ENCODE measurements at places on chromosomes 2 and 18. TPM values are rescaled to one million over a fixed set of nuclear protein-coding genes. Genes with fewer than 3 reads are reported as not detected.
A peak's percentile ranks its signal among the peaks of the same experiment; 100 is the strongest.

DNA sequence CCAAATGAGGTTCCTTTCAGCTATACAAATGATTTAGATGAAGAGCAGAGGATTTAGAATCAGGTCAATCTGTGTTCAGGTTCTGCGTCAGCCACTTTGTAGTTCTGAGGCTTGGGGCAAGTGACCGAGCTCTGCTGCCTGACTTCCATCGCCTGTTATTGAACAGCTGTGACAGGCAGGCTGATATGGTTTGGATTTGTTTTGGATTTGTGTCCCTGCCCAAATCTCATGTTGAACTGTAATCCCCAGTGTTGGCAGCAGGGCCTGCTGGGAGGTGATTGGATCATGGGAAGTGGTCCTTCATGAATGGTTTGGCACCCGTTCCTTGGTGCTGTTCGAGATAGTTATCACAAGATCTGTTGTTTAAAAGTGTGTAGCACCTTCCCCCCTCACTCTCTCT lies 18.6 kb downstream of the TYMS start:
- DNase-seq, result no peak

GRCh38 chr2:3789256-3789655 lies 85.9 kb downstream of the DCDC2C start:
- peak; percentile 53 for DNase-seq

DNA sequence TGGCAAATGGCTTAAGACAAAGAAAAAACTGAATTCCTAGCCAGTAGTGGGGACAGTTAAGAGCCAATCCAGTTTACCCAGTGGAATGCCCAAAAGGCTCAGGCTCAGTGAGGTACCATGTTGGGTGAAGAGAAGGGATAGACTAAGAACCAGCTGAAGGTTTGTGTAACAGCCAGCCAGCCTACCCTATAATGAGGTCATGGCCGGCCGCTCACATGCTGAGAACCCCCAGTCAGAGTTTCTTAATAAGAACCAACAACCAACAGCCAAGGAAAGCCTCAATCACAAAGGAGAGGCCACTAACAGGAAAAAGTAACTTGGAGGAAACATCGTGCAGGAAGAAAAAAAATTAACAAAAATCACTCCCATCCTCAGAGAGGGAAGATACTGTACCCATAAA lies 25.4 kb upstream of the DUSP2 start:
- no peak for DNase-seq

DNA sequence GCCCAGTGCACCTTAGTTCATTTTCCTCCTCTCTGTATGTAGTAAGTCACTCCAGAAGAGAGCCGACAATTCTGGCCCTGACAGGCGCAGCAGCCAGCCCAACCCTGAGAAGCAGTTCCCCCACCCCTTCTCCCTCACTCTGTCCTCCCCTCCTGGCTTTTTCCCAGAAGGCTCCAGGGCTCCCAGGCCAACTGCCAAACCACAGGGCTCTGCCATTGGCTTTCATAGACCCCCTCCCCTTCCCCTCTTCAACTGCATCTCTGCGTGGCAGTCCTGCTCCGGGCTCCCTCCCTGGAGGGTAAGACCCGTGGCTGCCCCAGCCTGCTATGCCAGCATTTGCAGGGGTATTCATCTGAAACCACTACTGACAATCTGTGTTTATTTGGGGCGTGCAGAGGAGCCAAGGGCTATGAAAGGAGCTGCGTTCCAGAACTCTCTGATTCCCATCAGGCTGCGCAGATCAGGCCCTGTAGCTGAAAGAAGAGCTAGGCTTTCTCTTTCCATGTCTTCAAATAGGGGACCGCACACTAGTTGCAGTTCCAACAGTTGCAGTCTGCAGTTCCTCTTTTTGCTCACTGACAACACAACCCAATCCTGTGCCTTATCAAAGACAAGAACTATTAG lies 388.6 kb upstream of the TNP1 start:
- DNase-seq, result no peak

DNA sequence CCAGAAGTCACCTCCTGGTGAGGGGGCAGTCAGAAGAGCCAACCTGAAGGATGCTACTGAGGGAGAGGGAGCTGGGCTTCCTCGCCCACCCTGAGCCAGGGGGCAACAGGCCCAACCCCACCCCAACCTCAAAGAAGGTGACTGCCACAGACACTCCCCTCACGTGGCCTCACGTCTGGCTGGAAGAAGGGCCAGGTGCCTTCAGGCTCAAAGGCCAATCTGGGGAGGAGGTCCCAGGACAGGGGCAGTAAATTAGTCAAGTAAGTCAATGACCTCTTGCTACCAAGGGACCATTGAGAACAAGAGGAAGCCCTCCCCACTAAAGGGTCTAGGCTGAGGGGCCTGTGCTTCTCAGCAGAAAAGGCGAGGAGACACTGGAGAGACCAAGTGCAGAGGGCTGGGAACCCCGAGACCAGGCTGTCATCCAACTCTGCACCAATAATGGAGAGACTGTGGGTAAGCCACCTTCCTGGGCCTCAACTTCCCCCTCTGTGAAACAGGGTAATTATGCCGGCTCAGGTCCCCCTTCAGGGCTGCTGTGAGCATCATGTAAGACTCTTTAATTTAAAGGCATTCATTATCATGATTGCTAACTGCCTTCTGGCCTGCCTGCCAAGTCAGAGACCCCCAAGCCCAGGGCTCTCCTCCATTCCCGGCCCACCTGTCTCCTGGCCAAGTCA lies 20.2 kb upstream of the TNS1 start:
- no peak for DNase-seq

DNA sequence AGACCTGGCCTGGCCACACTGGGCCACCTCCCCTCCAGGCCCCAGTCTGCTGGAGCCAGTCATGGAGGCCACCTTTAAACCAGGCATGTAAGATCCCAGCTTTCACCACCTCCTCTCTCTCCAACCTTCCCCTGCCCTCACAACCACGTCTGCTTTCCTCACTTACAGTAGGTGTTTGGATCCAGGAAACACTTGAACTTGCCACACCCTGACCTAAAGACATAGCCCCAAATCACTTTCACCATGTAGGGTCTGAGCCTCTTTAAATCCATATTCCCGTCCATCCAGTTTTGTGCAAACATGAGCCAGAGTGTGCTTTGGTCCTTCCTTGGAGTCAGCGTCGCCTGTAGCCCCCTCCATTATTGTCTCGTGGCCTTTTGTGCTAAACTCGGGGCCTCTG lies 66.8 kb downstream of the NRP2 start:
- no peak for DNase-seq

The TRIM43 gene
- under 0.01 TPM for total RNA-seq

DNA sequence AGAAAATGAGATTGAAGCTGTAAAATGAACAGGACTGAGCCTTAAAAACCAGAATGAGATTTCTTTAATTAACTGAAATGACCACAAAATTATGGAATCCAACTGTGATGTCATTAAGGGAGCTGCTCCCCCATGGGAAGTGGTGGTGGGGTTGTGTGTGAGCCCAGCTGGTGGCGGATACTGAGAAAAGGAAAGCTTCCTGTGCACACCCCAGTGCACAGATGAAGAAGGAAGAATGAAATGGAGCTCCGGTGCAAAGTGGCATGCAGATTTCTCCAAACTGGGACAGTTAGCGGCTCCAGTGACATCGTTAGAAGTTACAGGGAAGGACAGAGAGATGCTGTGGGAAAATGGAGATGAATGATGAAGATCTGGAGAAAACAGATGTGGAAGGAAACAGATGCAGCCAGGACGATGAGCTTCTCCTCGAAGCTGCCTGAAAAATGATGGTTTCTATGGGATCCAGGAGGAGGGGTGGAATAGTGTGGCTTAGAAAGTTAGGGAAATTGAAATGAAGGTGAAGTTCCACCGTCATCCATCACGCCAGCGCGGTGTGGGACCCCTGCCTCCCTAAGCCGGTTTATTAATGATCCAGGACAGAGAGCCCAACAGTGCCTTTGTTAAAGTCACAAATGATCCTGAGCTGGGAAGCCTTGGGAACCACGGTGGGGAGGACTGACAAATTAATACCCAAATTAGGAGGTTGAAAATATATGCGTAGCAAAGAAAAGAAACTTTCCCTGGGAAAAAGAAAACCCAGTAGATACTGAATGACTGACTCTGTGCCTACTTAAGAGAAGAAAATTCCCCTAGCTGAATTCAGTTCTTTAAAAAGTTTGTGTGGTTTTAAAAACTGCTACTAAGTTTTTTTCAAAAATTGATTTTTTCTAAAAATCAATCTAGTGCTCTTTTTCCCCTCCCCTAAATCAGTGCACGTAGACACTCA lies 77.2 kb downstream of the TSN start:
- DNase-seq, result no peak

The AFG3L2 gene
- total RNA-seq, result 57.0 TPM

DNA sequence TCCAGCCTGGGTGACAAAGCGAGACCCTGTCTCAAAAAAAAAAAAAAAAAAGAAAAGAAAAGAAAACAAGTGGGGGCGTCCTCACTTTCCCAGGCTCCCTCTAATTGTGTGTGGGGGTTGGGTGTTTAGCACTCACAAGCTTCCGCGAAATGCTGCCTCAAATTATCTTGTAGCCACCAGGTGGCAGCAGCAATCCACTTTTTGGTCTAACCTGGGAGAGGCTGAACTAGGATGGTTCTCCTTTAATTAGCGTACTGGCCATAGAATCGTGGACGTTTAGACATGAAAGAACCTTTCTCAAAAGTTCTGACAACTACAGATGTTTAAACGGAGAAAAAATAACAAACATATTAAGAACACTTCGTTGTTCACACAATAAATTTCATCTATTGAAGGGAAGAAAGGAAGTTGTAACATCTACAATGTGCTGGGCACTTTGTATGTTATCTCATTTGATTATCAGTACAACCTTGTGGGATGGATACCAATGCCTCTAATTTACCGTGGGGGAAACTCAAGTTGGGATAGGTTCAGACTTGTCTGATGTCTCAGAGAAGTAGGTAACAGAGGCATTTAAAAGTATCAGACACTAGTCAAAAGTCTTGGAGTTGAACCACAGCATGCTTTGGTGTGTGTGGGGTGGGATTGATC lies 122.7 kb upstream of the NABP1 start:
- DNase-seq, result peak; percentile 80

DNA sequence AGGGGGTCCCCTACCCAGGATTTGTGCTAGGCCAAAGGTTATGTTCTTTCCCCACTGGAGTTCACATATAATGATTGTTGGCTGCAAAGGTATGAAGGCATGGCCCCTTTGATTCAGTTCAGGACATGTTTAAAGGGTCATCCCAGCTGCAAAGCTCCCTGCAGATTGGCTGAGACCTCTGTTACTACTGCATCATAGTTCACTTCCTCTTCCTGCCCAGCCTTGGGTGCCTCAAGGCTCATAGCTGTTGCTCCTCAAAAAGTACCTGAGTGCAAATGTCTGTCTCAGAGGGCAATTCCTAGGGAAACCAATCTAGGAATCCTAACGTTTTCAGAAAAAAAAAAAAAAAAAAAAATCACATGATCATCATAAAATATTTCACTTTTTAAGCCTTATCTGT lies 125.1 kb downstream of the ATL2 start:
- no peak for DNase-seq

The VWC2L gene
- total RNA-seq, result not detected

The EVX2 gene
- total RNA-seq, result not detected

The CARF gene
- 2.4 TPM for total RNA-seq

The CPO gene
- total RNA-seq, result 0.13 TPM

DNA sequence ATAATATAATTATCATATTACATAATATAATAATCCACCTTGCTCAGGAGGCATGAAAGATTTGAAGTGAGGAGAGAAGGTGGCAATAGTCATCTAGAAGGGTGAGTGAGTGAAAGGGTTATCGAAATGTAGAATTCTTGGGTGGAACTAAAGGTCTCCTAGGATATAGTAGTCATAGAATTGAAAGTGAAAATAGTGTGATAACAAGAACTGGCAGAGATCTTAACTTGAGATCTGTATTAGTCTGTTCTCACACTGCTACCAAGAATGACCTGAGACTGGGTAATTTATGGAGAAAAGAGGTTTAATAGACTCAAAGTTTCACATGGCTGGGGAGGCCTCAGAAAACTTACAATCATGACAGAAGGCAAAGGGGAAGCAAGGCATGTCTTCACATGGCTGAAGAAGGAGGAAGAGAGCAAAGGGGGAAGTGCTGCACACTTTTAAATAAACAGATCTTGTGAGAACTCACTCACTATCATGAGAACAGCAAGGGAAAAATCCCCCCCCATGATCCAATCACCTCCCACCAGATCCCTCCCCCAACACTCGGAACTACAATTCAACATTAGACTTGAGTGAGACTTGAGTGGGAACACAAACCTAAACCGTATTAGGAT lies 351.5 kb downstream of the NR4A2 start:
- DNase-seq, result no peak

DNA sequence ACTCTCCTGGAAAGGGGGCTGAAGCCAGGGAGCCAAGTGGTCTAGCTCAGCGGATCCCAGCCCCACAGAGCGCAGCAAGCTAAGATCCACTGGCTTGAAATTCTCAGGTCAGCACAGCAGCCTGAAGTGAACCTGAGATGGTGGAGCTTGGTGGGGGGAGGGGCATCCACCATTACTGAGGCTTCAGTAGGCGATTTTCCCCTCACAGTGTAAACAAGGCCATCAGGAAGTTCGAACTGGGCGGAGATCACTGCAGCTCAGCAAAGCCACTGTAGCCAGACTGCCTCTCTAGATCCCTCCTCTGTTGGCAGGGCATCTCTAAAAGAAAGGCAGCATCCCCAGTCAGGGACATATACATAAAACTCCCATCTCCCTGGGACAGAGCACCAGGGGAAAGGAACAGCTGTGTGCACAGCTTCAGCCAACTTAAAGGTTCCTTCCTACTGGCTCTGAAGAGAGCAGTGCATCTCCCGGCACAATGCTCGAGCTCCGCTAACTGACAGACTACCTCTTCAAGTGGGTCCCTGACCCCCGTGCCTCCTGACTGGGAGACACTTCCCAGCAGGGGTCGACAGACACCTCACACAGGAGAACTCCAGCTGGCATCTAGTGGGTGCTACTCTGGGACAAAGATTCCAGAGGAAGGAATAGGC lies 282.3 kb upstream of the EPC2 start:
- no peak for DNase-seq

DNA sequence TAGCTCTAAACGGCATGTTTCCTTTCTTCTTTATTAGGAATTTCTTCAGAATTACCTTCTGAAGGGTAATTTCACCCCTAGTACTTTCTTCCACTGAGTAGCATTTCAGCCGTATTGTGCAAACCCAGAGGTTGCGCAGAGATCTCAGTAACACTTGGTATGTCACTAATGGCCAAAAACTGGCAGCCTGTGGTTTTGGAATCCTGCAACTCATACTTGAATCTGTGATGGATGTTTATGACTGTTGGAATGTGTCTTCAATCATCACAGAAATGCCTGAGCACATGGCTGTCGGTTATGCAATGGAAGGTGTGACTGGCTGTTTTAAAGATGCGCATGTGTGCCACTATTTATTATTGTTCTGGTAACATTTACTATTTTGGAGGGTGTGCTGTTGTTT lies 100.0 kb downstream of the COLEC12 start:
- no peak for DNase-seq

GRCh38 chr2:183542606-183543005 lies 418.4 kb downstream of the NUP35 start:
- DNase-seq, result no peak

DNA sequence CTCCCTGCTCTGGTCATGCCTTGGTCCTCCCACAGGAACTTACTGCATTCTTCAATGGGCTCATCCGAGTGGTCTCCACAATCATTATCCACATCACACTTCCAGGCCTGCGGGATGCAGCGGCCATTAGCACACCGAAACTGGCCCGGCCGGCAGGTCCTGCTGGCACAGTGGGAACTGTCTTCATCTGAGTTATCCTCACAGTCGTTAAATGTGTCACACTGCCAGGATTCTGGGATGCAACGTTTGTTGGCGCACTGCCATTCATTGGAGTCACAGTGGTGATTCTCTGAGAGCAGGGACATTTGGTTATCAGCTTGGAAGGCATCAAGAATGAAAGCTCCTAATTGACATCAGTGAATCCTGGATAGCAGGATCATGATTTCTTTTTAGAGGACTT lies 104.5 kb downstream of the DHRS9 start:
- DNase-seq, result no peak

All from bronchial epithelial cell (primary cell).